ENCODE measurements at places on chromosomes 6 and 20. TPM values are rescaled to one million over a fixed set of nuclear protein-coding genes. Genes with fewer than 3 reads are reported as not detected.
A peak's percentile ranks its signal among the peaks of the same experiment; 100 is the strongest.

GRCh38 chr6:42748203-42748898 is 2.4 kb upstream of the TBCC start:
- no peak for DNase-seq

GRCh38 chr20:1177680-1178079 is 7.1 kb downstream of the TMEM74B start:
- DNase-seq: no peak

GRCh38 chr6:39568896-39569295 is 156.3 kb downstream of the KIF6 start:
- no peak for DNase-seq

DNA sequence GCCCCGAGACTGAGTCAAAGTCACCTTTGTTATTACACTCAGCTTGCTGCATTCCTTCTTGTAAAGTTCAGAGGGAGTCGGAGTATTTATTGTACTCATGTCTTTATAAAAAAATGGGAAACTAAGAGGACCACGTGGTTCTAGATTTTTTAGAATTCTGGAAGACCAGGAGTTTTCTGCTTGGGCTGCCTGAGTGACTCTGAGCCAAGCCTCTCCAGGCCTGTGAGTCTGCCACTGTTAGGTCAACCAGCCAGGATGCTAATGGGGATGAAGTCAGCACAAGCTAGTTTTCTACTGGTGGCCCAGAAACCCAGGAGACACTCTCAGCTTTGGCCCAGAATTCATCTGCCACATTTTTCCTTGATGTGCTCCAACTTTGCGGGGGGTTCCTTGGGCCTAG is 453.5 kb upstream of the SULF2 start:
- no peak for DNase-seq

DNA sequence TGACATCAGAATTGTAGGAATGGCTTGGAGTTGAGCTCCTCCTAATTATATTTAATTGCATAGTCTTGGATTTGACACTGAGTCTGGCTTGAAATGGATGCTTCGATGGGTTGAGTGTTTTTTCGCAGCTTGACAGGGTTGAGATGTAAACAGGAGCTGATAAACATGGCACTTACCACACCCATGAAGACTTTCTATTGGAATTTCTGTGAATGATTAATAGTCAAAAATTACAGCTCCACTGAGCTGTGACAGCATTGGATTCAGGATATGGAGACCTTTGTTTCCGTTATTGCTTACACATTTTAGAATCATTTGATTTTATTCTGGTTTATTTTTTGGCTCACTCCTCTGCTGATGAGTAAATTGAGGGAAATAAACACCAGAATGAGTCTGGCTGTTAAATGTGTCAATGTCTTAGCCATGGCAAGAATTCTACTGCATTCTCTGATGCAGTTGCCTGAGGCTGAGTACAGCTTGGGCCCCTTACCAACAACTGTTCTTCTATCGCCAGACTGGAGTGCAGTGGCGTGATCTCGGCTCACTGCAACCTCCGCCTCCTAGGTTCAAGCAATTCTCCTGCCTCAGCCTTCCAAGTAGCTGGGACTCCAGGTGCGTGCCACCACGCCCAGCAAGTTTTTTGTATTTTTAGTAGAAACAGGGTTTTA is 128.1 kb upstream of the DOK5 start:
- no peak for DNase-seq

GRCh38 chr6:95017922-95018321 is 559.4 kb upstream of the MANEA start:
- no peak for DNase-seq

DNA sequence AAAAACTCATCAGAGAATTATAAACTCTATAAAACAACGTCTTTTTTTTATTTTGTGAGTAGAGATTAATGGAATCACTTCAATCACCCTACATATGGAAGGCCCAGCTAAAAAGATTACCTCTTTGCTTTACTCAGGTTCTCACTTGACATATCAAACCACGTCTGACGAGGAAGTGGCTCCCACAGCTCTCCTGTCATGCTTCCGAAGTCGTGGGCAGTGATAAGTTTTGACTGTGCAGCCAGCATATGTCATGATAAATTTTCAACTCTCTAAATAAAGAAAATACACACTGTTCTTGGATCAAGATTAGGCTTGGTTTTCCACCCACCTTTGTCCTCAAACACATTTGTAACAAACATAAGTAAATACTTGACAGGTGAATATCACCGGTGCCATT is 279.5 kb upstream of the RNF217 start:
- DNase-seq: no peak

GRCh38 chr6:128508588-128509296 is 11.7 kb downstream of the PTPRK start:
- DNase-seq: peak; percentile 88

The C6orf141 gene
- total RNA-seq: 45.5 TPM

The TOX2 gene
- total RNA-seq: 1.0 TPM

The RIPOR3 gene
- 0.13 TPM for total RNA-seq

The GRM1 gene
- 0.13 TPM for total RNA-seq
